ENCODE measurements at places on chromosomes 12 and 14. TPM values are rescaled to one million over a fixed set of nuclear protein-coding genes. Genes with fewer than 3 reads are reported as not detected.

The SNX6 gene
- total RNA-seq = 56.0 TPM

The KLHL33 gene
- total RNA-seq = 0.42 TPM

DNA sequence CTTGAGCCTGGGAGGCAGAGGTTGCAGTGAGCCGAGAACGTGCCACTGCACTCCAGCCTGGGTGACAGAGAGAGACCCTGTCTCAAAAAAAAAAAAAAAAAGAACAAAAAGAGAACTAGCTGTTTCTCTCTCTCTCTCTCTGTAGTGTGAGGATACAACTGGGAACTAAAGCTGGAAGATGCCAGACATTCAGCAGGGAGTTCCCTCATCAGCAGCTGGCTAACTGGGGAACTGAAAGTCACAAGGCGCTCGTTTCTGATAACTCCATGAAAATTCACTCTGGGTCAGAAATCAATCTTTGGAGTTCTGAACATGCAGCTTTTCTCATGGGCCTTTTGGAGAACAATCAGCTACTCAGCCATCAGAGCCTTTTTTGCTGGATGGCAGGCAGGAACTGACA lies 43.5 kb upstream of the MAP1LC3B2 start:
- no peak for DNase-seq

GRCh38 chr12:58381546-58381945 lies 440.2 kb downstream of the ATP23 start:
- no peak for DNase-seq

- DNase-seq = no peak
These were observed 4.8 kb downstream of the SCNN1A start for GRCh38 chr12:6370576-6370935.
